ENCODE measurements at places on chromosomes 2 and 18.
A peak's percentile ranks its signal among the peaks of the same experiment; 100 is the strongest.

GRCh38 chr2:241842067-241842415 lies 16.7 kb downstream of the PDCD1 start:
- DNase-seq = no peak

GRCh38 chr2:174617120-174617519 lies 19.5 kb upstream of the WIPF1 start:
- no peak for DNase-seq

- DNase-seq = no peak
Observed at GRCh38 chr2:174246944-174247381, 1.4 kb downstream of the OLA1 start.

GRCh38 chr2:168293766-168294165 lies 46.4 kb upstream of the STK39 start:
- DNase-seq = no peak

DNA sequence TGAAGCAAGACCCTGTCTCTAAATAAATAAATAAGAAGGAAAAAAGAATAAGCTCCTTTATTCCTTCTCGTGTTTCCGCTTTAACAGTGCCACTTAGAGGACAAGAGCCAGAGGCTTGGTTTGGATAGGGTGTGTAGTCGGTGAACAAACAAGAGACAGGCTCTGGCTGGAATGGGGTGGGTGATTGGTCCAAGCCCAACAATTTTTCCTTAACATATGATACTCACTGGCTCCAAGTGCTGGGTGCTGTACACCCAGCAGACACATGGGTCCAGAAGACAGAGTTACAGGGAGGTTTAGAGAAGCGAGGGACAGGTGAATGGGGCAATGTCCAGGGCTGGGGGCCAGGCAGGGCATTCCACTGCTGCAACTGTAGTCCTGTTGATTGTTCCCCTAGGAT lies 77.8 kb downstream of the NCAPH start:
- DNase-seq = no peak

GRCh38 chr2:160043265-160043664 lies 19.1 kb downstream of the PLA2R1 start:
- DNase-seq = no peak

DNA sequence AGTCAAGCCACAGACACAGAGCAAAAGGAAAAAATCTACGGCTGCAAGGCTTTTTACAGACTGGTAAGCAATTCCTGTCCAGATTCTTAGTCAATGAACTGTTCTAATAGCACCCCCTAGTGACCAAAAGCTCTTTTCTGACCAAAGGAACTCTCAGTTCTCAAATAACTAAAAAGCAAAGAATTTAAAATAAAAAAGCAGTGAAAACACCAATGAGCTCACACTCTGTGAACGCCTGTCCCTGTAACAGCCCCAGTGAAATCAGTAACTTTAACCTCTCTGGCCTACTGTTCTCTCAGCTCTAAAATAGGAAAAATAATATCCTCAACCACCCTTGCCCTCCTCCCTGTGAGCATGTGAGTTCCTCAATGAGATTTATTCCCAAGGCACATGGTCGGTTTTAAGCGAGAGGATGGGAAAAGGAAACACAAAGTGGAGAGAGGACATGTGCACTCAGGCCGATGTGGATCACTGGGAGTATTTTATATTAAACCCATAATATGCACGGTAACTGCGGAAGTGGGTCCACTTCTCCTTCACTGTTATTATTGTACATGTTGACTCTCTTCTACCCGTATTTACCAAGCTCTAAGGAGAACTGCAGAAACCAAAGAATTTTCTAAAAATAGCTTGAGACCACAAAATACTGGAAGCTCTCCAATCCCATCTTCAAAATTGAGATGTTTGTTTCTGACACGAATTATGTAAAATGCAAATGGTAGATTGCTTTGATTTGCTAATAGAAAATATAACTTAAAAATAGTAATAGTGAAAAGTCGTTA lies 128.5 kb downstream of the STK39 start:
- no peak for DNase-seq

DNA sequence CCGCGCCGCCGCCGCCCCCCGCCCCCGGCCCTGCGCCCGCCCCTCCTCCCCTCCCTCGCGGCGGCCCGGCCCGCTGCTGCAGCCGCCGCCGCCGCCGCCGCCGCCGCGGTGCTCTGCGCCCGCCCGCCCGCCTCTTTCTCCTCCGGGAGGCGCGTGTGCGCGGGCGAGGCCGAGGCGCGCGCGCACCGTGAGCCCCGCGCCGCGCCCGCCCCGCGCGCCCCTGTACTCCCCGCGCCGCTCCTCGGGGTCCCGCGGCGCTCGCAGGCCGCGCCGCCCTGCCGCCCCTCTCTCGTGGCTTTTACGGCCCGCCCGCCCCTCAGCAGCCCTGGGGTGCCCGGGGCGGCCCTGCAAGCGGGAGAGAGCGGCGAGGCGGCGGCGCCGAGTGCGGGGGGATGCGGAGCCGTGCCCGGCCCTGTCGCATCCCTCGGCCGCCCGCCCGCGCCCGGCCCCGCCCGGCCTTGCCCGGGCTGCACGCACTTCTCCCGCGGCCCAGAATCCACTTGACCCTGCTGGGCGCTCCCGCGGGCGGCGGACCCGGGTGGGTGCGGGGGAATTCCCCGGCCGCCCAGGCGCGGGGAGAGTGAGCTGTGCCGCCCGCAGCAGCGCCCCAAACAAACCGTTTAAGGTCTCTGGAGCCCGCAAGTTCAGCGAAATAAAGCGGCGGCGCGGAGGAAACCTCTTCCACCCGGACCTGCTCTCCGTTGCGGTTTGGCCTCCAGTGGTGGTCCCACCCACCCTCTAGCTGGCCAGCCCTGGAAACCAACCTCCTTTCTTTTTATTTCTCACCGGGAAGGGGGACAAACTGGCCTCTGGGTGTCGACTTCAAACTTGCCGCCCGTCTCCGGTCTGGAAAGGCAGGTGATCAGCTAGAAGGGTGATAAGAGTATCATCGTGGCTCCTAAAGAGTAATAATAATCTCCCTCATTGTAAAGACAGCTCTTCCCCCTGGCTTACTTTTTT lies 37.4 kb downstream of the AFF3 start:
- peak; percentile 12 for DNase-seq

GRCh38 chr18:74430806-74431571 lies 26.1 kb downstream of the DIPK1C start:
- no peak for DNase-seq

- DNase-seq = no peak
Observed at GRCh38 chr2:105114551-105114950, 76.7 kb downstream of the MRPS9 start.

- DNase-seq = no peak
Observed at GRCh38 chr2:59076079-59076619, 835.0 kb upstream of the FANCL start.

DNA sequence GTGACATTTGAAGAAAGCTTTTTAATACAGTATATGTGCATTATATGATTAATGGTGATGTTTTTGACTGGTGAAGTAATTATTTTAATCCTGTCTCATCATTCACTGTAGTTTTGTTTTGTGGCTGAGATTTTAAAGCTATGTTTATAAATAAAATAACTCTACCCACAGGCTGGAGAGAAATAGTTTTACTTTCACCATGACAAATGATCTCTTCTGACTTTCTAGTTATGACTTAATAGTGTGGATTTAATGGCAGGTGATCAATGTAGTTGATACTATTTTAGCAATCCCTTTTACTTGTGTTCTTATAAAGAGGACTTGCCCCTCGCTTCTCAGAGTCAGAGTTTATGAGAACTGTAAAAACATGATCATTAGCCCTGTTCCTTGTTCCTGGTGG lies 289.5 kb upstream of the SIX3 start:
- DNase-seq = no peak

- DNase-seq = no peak
Observed at GRCh38 chr2:10883066-10883465, 28.7 kb upstream of the KCNF1 start.

- no peak for DNase-seq
Observed at GRCh38 chr2:85181134-85181631, 48.0 kb downstream of the TCF7L1 start.

- no peak for DNase-seq
Observed at GRCh38 chr2:205908212-205909183, 177.5 kb downstream of the INO80D start.

GRCh38 chr2:29238497-29238896 lies 123.3 kb downstream of the CLIP4 start:
- DNase-seq = no peak

GRCh38 chr2:43026426-43027096 lies 199.8 kb downstream of the ZFP36L2 start:
- DNase-seq = no peak

- no peak for DNase-seq
Observed at GRCh38 chr2:149740490-149740889, 152.9 kb upstream of the MMADHC start.

DNA sequence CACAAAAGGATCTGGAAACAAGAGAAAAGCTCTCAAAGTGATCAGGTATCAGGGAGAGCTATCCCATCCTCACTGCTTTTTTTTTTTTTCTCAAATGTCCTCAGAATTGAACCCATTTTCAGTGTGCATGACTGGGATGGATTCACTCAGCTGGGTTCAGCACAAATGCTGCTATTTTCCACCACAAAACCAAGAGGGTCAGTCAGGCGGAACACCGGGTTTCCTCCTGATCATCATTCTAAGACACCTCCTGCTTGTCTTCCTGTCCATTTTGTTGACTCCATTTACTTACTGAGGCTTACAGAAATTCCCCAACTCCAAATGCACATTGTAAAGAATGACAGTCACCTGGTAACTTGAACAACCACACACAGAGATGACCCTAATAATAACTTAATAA lies 39.9 kb downstream of the CYRIA start:
- no peak for DNase-seq

- DNase-seq = no peak
Observed at GRCh38 chr18:13521418-13521817, 204.9 kb downstream of the FAM210A start.

DNA sequence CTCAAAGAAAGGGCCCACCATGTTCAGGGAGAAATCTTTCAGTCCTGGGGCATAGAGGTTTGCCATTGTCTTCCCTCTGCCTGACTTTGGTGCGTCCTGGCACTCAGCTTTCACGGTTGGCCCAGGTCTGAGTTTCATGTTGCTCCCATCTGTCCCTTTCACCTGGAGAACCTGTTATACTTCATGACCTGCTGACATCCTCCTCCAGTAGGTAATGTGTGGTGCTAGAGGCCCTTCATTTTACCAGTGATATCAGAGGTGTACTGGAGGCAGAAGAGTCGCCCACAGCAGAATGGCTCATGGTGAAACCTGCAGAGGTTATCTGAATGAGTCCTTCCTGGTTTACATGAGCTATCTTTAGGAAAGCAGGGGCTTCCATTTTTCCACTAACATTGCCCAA lies 128.8 kb upstream of the DLX2 start:
- DNase-seq = no peak

GRCh38 chr2:233290051-233290845 lies 17.4 kb upstream of the SAG start:
- DNase-seq = no peak

GRCh38 chr18:77103187-77103850 lies 29.3 kb downstream of the MBP start:
- no peak for DNase-seq

DNA sequence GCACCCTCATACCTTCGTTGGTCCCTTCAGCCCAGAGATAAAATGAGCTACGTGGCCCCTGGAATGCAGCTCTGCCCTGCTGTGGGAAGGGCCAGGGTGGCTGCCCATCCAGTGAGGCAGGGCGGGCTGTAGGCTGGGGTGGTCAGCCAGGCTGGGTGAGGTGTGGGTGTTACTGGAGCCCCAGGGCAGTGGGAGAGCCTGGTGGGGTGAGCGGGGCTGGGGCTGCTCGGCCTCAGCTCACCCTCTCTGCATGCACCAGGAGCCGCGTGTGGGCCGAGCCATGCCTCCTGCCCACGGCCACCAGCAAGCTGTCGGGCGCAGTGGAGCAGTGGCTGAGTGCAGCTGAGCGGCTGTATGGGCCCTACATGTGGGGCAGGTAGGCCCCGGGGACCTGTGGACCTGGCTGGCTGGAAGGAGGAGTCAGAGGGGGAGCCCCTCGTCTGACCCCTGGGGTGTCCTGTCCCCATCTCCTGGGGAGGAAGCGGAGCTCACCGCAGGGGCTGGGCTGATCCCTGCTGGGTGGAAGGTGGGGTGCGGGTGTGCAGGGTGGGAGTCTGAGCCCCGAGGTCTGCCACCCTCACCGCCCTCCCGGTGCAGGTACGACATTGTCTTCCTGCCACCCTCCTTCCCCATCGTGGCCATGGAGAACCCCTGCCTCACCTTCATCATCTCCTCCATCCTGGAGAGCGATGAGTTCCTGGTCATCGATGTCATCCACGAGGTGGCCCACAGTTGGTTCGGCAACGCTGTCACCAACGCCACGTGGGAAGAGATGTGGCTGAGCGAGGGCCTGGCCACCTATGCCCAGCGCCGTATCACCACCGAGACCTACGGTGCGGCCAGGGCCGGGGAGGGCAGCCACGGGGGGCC lies 5.5 kb downstream of the RNPEPL1 start:
- no peak for DNase-seq

DNA sequence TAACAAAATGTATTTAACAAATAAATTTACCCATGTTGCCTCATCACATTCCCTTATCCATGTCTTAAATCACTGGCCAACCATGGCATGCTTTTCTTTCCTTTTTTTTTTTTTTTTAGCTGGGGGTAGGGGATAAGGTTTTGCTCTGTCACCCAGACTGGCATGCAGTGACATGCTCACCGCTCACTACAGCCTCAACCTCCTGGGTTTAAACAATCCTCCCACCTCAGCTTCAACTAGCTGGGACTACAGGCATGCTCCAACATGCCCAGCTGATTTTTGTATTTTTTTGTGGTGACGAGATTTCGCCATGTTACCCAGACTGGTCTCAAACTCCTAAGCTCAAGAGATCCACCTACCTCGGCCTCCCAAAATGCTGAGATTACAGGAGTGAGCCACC lies 266.4 kb downstream of the THSD7B start:
- no peak for DNase-seq

- no peak for DNase-seq
Observed at GRCh38 chr2:105487142-105488069, 88.6 kb upstream of the FHL2 start.

DNA sequence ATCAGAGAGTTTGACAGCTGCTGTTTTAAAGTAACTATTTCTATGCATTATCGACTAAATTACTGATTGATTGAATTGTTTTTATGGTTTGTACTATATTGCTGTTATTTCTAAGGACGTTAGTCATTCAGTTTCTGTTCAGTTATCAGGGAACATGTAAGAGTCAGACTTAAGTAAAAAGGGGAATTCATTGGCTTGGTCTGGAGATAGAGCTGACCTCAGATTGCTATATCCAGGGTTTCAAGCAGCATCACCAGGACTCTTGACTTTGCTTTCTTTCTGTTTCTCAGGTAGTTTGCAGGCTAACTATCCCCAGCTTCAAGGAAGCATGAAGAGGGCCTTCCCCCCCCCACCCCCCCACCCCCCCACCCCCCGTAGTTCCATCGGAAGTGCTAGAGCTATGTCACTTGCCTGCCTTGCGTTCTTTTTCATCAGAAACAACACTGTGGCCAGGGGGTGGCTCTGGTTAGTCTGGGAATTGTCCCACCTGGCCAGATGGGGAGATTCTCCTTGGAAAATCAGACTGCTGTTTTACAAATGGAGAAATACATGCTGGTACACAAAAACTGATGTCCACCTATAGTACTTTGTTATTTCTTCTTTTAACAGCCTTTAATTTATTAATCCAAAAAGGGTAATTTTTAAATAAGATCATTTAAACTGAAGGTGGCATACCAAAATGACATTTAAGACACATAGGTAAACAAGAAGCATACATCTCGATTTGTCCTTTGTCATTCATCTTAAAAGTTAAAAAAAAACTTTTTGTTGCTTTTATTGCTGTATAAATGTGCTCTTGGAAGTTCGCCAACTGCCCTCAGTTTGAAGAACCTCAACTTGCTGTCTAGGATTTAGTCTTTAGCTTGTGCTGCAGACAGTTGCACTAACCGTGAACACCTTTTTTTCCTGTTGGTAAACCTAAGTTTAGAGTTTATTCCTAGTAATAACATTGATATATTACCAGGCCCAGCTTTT lies 9.4 kb downstream of the SMAD4 start:
- DNase-seq = no peak
